Right atrium auricular region (tissue), 2 donors: ENCODE measurements at places on chromosomes 4 and X.
A peak's percentile ranks its signal among the peaks of the same experiment; 100 is the strongest.

GRCh38 chr4:16140231-16140878 is 56.5 kb upstream of the PROM1 start:
- H3K27me3 ChIP-seq, result no peaks in the 10 kb centered on the region
- no peak for DNase-seq
- H3K4me1 ChIP-seq, result no peaks in the 10 kb centered on the region

DNA sequence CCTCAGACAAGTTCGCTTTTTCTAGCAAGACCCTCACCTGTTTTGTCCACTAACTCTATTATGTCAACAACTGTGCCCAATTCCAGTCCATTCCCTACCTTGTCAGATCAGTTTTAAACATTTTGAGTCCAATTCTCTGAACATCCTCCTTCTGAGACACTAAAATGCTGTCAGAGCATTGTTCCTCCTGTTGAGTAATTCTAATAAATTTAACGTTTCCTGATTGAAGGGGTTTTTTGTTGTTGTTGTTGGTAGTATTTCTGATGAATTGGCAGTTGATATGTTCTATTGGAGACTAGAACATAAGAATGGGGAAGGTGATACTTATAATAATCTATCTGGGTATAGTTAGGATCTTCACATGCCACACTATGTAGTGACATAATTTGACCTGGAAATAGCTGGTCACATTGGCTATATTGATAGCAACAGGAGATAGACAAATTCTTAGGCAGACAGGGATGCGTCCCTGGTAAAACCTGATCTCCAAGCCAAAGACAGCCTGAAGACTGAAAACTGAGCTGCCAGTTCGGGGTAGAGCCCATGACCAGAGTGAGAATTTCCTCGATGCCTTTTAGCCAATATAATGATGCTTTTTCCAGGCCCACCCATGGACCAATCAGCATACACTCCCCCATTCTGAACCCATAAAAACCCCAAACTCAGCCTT is 12.4 kb upstream of the CXCL2 start:
- no peaks in the 10 kb centered on the region for H3K27me3 ChIP-seq
- H3K27ac ChIP-seq, result peak overlapping the region; percentile 76
- DNase-seq, result no peak
- H3K4me1 ChIP-seq, result peaks cover 40% of the 10 kb centered on the region

GRCh38 chrX:73922856-73923455 is 360.0 kb downstream of the CHIC1 start:
- H3K4me1 ChIP-seq, result no peaks in the 10 kb centered on the region
- DNase-seq, result no peak
- no peaks in the 10 kb centered on the region for H3K27me3 ChIP-seq
- no peaks in the 10 kb centered on the region for H3K36me3 ChIP-seq
- no peak overlapping the region for H3K27ac ChIP-seq

DNA sequence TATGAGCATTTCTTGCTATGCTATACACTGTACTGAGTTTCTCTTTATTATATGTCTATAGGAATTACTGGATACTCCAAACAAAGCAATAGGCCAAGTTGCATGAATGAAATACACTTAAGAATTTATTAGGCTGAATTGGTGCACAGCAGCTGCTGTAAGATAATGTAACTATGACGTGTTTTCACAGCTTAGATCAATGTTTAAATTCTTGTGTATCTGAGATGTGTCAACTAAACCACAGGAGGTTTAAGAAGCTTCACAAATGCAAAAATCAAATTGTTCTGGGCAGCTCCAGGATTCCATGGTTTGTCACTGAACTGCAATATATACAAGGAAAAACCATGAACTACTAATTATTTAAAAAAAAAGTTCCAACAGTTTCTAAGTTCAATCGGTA is 156.7 kb downstream of the MAPK10 start:
- H3K36me3 ChIP-seq, result no peaks in the 10 kb centered on the region
- H3K27me3 ChIP-seq, result no peaks in the 10 kb centered on the region
- no peaks in the 10 kb centered on the region for H3K4me1 ChIP-seq
- no peak overlapping the region for H3K4me3 ChIP-seq
- DNase-seq, result no peak
- H3K27ac ChIP-seq, result no peak overlapping the region

DNA sequence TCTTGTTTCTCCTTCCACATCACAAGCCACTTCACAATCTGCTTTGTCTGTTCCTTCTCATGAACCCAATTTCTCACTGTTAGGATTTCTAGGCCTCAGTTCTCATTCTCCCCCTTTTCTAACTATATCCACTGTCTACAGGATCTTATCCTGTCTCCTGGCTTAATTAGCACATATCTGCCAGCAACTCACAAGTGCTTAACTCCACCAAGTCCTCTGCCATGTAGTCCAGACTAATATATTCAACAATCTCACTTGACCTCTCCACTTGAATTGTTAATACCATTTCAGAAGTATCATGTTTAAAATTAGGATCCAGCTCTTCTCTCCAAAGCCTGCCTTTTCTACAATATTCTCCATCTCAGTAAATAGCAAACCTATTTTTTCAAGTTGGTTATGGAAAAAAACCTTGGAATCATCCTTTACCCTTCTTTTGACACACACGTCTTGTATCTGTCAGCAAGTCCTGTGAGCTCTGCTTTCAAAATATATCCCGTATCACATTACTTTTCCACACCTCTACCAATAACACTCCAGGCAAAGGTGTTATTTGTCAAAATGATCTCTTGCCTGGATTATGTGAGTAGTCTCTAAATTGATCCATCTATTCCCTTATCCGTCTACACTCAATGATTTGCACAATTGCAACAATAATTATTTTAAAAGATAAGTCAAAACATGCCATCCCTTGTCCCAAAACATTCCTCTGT is 127.2 kb upstream of the SLIT2 start:
- no peak for DNase-seq
- H3K4me3 ChIP-seq, result no peak overlapping the region
- no peak overlapping the region for H3K27ac ChIP-seq
- no peaks in the 10 kb centered on the region for H3K36me3 ChIP-seq
- H3K27me3 ChIP-seq, result no peaks in the 10 kb centered on the region
- peaks cover 8% of the 10 kb centered on the region for H3K4me1 ChIP-seq
